Epithelial cell of proximal tubule (primary cell): ENCODE measurements at places on chromosomes 3 and 15. TPM values are rescaled to one million over a fixed set of nuclear protein-coding genes. Genes with fewer than 3 reads are reported as not detected.

The C3orf20 gene
- total RNA-seq = not detected in 2 replicates

The TUSC7 gene
- total RNA-seq = not detected in 2 replicates

The TGM4 gene
- total RNA-seq = 0.07 TPM in 1 of 2 replicates, not detected in the other

The TMEM39A gene
- total RNA-seq = 17.4 and 28.2 TPM in 2 replicates

The CYP11A1 gene
- total RNA-seq = 0.87 and 2.6 TPM in 2 replicates

The ZNF280D gene
- 8.0 and 10.6 TPM in 2 replicates for total RNA-seq

The CXCR6 gene
- total RNA-seq = not detected in 2 replicates
